ENCODE measurements at places on chromosomes 2 and 18. TPM values are rescaled to one million over a fixed set of nuclear protein-coding genes. Genes with fewer than 3 reads are reported as not detected.
A peak's percentile ranks its signal among the peaks of the same experiment; 100 is the strongest.

- DNase-seq, result peak; percentile 86
These were observed at the start of gene FEZ2 for GRCh38 chr2:36597532-36598377. Gene FEZ2, minus strand, starts transcription at chr2:36598168. Its CDS starts 26 bp downstream, at chr2:36598142.

GRCh38 chr2:158578703-158579330 lies 122.1 kb downstream of the PKP4 start:
- no peak for DNase-seq

DNA sequence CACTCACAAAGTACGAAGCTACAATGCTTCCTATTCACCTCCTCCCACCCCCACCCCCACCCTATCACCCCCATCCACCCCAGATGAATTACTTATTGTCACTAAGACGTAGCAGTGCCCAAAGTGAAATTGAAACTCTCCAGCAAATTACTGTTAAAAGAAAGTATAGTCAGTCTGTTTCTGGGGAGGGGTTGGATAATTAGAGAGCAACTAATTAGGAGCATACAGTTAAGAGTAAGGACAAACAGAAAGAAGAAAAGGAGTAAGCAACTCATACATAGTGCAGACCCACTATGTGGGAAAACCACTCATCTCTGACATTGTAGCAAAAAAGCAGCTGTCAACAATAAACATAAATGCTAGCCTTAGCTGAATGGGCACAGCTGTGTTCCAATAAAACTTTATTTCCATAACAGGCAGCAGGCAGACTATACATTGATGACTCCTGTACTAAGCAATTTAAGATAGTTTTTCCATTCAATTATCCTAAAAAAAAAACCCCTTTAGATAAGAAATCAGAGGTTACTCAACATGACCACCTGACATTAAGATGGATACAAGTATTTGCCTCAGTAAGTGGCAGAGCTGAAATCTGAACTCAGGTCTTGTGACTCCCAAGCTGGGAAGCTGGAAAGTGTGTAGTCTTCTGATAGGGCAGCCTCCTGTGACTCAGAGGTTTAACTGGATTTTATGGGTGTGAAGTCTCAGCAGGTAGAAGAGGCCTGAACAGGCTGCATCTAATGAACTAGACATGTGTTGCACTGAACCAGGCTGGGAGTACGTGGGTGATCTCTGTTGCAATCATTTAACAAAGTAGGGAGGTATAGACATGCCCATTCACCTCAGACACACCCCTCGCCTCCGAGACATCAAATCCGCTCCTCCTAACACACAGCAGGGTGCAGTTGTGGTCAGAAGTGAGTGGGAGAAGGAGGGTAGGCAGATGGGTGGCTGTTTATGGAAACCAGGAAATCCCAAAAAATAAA lies 171.8 kb upstream of the KLF7 start:
- peak; percentile 68 for DNase-seq

DNA sequence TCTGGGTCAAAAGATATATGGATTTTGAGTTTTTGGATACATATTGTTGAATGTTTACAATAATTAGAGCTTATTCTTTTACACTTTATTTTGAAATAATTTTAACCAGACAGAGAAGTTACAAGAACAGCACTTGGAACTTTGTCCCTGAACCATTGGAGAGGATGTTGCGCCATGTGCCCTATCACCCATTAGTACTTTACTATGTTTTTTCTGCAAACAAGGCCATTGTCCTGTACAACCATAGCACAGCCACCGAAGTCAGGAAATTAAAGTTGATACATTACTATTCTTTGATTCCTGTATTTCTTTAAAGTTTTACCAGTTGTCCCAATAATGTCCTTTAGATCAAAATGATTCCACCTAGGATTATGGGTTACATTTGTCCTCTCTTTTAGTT lies 188.8 kb downstream of the ACKR3 start:
- DNase-seq, result no peak

DNA sequence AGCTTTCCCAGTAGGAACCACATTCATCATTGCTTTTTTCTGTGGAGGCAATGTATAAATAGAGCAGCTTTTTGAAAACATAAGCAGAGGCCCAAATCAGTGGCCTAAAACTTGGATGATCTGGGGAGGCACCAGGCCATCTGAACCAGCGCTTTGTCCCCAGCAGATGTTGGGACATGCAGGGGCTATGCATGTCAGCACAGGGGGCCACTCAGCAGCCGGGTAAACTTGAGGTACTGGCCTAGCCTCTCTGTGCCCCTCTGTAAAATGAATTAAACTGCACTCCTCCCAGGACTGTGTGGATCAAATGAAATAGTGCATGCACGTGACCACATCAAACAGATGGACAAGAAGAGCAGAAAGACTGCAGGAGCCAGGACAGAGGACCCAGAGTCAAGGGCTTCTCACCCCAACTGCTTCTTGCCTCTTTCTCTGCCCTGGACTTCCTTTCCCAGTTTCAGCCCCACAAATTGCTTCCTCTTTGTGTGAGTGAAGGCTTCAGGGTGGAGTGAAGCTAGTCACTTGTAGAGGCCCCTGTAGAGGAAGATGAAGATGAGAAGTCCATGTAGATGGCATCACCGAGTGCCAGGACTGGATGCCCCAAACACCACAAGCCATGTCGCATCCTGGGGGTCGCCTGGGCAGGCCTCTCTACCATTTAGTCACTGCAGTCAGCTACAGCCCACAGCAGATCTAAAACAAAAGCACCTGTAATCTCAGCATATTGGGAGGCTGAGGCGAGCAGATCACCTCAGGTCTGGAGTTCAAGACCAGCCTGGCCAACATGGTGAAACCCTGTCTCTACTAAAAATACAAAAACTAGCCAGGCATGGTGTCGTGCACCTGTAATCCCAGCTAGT lies 53.2 kb downstream of the IMPA2 start:
- no peak for DNase-seq

Gene PIKFYVE
- 16.2 TPM for total RNA-seq

Gene DNPEP
- total RNA-seq, result 77.0 TPM

Gene SNORC
- total RNA-seq, result 0.84 TPM

Gene MERTK
- total RNA-seq, result 2.4 TPM

Measured in HT1080 (cell line).